Liver (tissue), 10 donors: ENCODE measurements at places on chromosomes 1 and 21.

GRCh38 chr1:211493133-211493871, 1.3 kb upstream of the RD3 start:
- DNase-seq: no peak

GRCh38 chr1:225883616-225884265, 1.6 kb upstream of the TMEM63A start:
- DNase-seq: no peak

DNA sequence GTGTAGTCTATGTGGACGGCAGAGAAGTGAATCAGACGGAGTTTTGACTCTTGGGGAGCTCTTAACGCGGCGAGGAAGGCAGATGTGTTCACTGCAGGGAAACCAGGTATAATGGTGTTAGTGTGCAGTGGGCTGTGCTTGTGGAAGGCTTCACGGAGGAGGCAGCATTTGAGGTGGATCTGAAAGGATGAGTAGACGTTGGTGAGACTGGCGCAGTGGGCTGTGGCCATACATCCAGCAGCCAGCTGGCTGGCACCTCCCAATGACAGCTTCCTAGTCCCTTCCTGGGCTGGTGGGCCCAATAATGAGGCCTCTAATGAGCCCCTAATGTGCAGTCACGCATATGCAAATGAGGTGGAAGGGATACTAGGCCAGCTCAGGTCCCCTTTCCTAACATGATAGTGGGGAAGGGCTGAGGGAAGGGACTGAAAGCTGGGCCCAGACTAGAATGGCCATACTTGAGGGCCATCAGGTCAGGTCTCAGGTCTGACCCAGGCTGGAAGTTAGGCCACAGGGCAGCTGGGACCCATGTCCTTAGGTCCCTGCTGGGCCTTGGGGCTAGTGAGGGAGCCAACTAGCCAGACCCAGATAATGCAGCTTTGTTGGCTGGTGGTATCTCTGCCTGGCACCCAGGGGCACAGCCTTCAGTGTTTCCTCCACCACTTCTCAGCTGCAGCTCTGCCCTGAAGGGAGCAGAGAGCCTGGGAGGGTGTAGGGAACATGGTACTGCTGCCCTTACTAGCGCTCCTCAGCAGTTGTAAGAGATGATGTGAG, 3.8 kb downstream of the MAP7D1 start:
- no peak for DNase-seq

DNA sequence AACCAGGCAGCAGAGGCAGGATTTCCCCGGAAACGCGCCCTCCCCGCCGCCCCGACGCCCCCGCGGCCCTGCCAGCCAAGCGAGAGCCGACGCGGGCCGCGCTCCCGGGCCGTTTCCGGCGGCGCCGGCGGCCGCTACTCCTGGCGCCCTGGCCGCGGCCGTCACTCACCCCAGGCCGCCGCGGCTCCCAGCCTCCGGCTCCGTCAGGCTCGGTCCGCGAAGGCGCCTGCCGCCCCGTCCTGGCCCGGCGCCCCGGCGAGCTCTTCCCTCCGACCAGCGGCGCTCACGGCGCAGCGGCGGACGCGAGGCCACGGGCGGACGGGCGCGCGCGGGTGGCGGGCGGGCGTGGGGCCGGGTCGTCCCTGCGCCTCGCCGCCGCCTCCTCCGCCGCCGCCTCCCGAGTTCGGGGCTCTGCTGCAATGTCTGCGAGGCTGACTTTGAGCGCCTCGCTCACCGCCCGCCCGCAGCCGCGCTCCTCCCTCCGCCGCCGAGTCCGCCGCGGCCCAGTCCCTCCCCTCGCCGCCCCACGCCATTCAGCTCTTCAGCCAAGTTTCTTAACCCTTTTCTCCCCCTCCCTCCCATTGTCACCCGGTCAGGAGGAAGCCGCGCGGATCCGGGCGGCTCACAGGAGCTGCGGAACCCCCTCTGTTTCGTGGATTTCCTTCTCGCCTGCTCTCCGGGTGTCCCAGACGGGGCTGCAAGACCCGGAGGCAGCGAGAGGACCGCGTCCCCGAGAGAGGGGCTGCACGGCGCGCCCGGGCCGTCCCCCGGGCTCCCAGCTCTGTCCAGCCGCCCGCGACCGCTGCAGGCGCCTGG, at the start of gene NRIP1:
NRIP1 (minus strand) TSS at position 425 of the 816 bp plus-strand sequence. CDS start 96,808 bp downstream, outside the sequence.
- peak; percentile 84 for DNase-seq

GRCh38 chr1:118692143-118692542, 296.0 kb downstream of the TBX15 start:
- no peak for DNase-seq

GRCh38 chr1:51875836-51876235, 2.7 kb downstream of the NRDC start:
- DNase-seq: no peak

- no peak for DNase-seq
Measured at GRCh38 chr1:47906009-47906432, 91.2 kb downstream of the TRABD2B start.

- no peak for DNase-seq
Measured at GRCh38 chr1:222893255-222893654, 78.4 kb downstream of the DISP1 start.

GRCh38 chr1:21559788-21560567, 50.8 kb downstream of the ALPL start:
- DNase-seq: no peak

DNA sequence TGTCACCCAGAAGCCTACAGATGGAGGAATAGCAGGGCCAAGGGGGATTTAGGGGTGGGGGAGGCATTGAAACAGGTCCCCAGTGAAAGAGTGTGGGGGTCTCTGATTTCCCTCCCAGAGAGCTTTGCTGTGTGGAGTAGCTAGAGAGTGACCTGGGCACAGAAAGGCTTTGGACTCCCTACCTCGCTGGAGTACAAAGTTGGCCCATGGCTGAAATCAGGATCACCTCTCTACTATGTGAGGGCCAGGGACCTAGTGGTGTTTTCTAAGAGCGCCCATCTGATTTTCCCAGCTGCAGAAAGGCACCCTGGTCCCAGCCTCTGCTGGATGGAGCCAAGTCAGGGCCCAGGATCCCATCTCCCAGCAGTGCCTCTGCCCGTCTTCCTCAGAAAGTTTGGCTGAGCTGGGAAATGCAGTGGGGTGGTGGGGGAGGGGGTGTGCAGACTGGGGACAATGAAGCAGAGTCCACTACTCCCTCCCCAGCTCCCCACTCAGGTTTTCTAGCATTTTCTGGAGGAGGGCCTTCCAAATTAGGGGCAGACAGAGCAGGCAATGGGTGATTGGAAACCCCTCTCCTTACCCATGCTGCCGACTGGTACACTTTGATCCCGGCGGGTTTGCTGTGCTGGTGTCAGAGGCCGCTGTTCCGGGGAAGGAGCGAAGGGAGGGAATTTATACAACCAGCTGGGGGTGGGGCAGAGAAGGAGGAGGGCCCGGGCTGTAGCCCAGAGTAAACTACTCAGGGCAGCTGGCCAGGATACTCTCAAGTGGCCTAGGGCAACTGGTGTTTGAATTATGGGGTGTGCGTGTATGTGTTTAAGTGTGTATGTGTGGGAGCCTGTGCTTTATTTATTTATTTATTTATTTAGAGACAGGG, at the start of gene SELENBP1:
SELENBP1 (minus strand) TSS at position 648 of the 877 bp plus-strand sequence; CDS start at position 584, 64 bp downstream.
- DNase-seq: peak; percentile 91

GRCh38 chr1:157181258-157181657, 43.1 kb upstream of the ETV3 start:
- no peak for DNase-seq

DNA sequence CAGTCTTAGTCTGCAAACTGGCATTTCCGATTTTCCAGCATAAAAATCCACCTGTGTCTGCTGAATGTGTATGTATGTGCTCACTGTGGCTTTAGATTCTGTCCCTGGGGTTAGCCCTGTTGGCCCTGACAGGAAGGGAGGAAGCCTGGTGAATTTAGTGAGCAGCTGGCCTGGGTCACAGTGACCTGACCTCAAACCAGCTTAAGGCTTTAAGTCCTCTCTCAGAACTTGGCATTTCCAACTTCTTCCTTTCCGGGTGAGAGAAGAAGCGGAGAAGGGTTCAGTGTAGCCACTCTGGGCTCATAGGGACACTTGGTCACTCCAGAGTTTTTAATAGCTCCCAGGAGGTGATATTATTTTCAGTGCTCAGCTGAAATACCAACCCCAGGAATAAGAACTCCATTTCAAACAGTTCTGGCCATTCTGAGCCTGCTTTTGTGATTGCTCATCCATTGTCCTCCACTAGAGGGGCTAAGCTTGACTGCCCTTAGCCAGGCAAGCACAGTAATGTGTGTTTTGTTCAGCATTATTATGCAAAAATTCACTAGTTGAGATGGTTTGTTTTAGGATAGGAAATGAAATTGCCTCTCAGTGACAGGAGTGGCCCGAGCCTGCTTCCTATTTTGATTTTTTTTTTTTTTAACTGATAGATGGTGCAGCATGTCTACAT, 2.5 kb upstream of the OLFML3 start:
- no peak for DNase-seq

DNA sequence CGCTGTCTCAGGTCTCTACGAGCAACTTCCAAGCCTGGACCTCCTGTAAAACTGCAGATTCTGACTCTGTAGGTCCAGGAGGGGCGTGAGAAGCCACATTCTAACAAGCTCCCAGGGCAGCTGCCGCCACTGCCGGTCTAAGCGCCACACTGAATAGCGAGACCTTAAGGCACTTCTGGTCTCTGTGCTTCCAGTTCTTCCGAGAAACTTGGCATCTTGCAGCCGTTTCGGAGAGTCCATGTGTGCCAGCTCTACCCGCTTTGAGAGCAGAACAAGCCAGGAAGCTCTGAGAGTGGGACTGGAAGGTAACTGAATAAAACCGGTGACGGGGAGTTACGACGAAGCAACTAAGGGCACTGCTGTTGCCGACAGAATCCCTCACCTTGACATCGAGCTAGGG, 12.5 kb downstream of the AGT start:
- DNase-seq: no peak

- no peak for DNase-seq
Measured at GRCh38 chr1:79355090-79355489, 348.6 kb upstream of the ADGRL4 start.
